ENCODE measurements at places on chromosomes 2 and 18.

GRCh38 chr2:182824056-182824766 lies 42.2 kb downstream of the FRZB start:
- DNase-seq, result no peak

DNA sequence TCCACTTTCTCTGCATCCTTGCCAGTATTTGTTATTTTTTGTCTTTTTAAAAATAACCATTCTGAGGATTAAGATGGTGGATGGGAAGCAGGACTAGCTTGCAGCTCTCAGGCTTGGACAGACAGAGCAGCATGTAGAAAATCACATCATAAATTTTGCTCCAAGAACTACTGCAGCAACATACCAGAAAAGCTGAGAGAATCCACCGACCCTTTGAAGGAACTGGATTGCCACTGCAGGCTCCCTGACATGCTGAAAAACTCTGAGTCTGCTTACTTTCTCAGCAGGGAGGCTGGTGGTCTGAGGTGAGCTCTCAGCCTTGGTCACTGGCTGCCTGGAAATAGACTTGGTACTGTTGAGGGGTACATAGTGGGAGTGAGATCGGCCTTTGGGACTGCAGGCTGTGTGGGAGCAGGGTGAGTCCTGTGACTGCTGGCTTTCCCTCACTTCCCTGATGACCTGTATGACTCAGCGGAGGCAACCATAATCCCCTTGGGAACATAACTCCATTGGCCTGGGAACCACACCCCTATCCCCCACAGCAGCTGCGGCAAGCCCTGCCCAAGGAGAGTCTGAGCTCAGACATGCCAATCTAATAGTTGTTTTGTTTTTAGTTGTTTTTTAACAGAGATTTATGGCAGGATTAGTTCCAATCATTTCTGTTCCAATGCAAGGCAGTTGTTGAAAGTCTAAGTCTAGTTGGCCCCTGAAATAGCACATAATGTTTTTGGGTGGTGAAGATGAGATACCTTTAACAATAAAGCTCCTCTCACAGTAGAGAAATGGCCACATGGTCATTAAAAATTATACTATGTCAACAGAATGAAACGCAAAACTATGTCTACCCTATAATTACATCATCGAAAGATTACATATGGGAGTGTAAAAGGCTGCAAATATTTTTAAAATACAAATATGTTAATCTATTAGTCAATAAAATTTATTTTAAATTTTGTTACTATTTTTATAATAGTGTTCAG lies 414.2 kb upstream of the CHAC2 start:
- DNase-seq, result no peak

- no peak for DNase-seq
Measured at GRCh38 chr2:140018541-140018940, 1238.4 kb upstream of the NXPH2 start.

DNA sequence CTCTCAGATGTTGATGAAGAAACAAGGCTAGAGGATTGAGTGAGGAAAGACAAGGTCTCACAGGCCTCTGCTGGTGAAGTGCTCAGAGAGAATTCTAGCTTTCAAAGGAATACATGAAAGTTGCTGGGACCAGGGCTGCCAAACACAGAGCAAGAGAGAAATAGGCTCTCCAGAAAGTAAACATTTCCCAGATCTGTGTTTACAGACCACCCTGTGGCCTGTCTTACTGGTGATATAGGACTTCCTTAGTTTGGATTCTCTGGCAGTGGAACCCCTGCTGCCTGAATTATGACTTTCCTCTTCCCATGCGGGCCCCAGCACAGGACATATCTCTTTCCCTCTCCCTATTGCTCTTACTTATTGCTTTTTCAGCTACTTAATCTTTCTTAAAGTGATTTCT lies 64.5 kb downstream of the TACR1 start:
- DNase-seq, result no peak

GRCh38 chr2:151766437-151767153 lies 32.3 kb upstream of the NEB start:
- DNase-seq, result no peak

GRCh38 chr18:42025491-42025890 lies 70.5 kb downstream of the PIK3C3 start:
- no peak for DNase-seq

All from CD4-positive, alpha-beta T cell treated with Interleukin-17A for 4 hours (primary cell).